T-helper 1 cell treated with Interleukin-12 subunit alpha and Interleukin-12 subunit beta and Interleukin-4 antibody, amounts not matched to agents 30 ng/mL and 1 ng/mL, for 36 hours (primary cell): ENCODE measurements at places on chromosomes 6 and 20. TPM values are rescaled to one million over a fixed set of nuclear protein-coding genes. Genes with fewer than 3 reads are reported as not detected.

Gene TREM1
- not detected in 2 replicates for total RNA-seq

Gene BNIP5
- 0.10 TPM in 1 of 2 replicates, not detected in the other for total RNA-seq

Gene MEP1A
- not detected in 2 replicates for total RNA-seq

Gene TMX4
- total RNA-seq: 38.1 and 42.3 TPM in 2 replicates

Gene CST4
- not detected in 2 replicates for total RNA-seq

Gene TULP1
- total RNA-seq: not detected in 2 replicates

Gene ACAT2
- total RNA-seq: 61.9 and 65.6 TPM in 2 replicates

Gene SPATA2
- 10.2 and 11.0 TPM in 2 replicates for total RNA-seq

Gene SLC35D3
- total RNA-seq: not detected in 2 replicates

Gene CUL7
- total RNA-seq: 12.0 and 13.0 TPM in 2 replicates
